Osteoblast (primary cell): ENCODE measurements at places on chromosomes 4 and X. TPM values are rescaled to one million over a fixed set of nuclear protein-coding genes. Genes with fewer than 3 reads are reported as not detected.

GRCh38 chr4:170887396-170887795 lies 797.6 kb upstream of the AADAT start:
- no peak overlapping the region for H3K27ac ChIP-seq
- H3K36me3 ChIP-seq, result no peaks in the 10 kb centered on the region
- H3K27me3 ChIP-seq, result no peaks in the 10 kb centered on the region
- no peak for DNase-seq

- peaks cover 14% of the 10 kb centered on the region for H3K27me3 ChIP-seq
- no peak for DNase-seq
- H3K4me1 ChIP-seq, result peaks cover 7% of the 10 kb centered on the region
- H3K36me3 ChIP-seq, result no peaks in the 10 kb centered on the region
- no peak overlapping the region for H3K27ac ChIP-seq
- no peak overlapping the region for H3K4me3 ChIP-seq
Observed at GRCh38 chr4:46931981-46932380, 22.9 kb upstream of the COX7B2 start.

- no peak overlapping the region for H3K4me3 ChIP-seq
- H3K4me1 ChIP-seq, result no peaks in the 10 kb centered on the region
- H3K36me3 ChIP-seq, result no peaks in the 10 kb centered on the region
- no peaks in the 10 kb centered on the region for H3K27me3 ChIP-seq
Observed at GRCh38 chr4:138449938-138450337, 207.8 kb upstream of the SLC7A11 start.

GRCh38 chr4:108415389-108415788 lies 205.0 kb upstream of the RPL34 start:
- H3K4me1 ChIP-seq, result no peaks in the 10 kb centered on the region
- no peaks in the 10 kb centered on the region for H3K27me3 ChIP-seq

GRCh38 chr4:113078066-113078465 lies 28.6 kb downstream of the ANK2 start:
- no peak overlapping the region for H3K4me3 ChIP-seq
- H3K27ac ChIP-seq, result no peak overlapping the region
- no peaks in the 10 kb centered on the region for H3K27me3 ChIP-seq
- no peaks in the 10 kb centered on the region for H3K4me1 ChIP-seq
- DNase-seq, result no peak

- H3K4me3 ChIP-seq, result no peak overlapping the region
- no peaks in the 10 kb centered on the region for H3K27me3 ChIP-seq
- H3K27ac ChIP-seq, result no peak overlapping the region
- peaks cover 4% of the 10 kb centered on the region for H3K4me1 ChIP-seq
- peaks cover 1% of the 10 kb centered on the region for H3K36me3 ChIP-seq
- DNase-seq, result peak; percentile 61
Observed at GRCh38 chrX:48474127-48474526, 1.9 kb upstream of the FTSJ1 start.

DNA sequence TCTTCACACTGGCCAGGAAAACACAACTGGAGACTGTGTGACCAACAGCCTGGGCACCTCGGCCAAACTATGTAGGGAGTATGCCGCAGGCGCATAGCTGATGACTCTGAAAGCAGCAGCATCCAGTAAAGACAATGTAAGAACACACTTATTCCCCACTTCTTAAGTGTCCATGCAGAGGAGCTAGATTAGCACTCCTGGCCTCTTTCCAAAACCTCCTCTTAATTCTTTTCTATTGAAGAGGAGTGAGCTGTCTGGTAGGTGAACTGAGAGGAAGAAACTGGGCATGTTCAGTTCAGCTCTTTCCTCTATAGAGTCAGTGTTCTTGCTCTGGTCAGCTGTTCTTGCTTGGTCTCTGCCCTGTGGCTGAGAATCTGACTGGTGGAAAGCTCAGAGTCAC lies 21.1 kb downstream of the NMU start:
- H3K4me3 ChIP-seq, result no peak overlapping the region
- H3K4me1 ChIP-seq, result no peaks in the 10 kb centered on the region

- peak overlapping the region; percentile 21 for H3K27ac ChIP-seq
- H3K4me1 ChIP-seq, result peaks cover 74% of the 10 kb centered on the region
- DNase-seq, result no peak
Observed at GRCh38 chr4:118773429-118773792, 62.5 kb downstream of the SEC24D start.

- DNase-seq, result no peak
- no peak overlapping the region for H3K27ac ChIP-seq
- no peaks in the 10 kb centered on the region for H3K4me1 ChIP-seq
- H3K4me3 ChIP-seq, result no peak overlapping the region
Observed at GRCh38 chr4:84529169-84529751, 30.2 kb upstream of the NKX6-1 start.

DNA sequence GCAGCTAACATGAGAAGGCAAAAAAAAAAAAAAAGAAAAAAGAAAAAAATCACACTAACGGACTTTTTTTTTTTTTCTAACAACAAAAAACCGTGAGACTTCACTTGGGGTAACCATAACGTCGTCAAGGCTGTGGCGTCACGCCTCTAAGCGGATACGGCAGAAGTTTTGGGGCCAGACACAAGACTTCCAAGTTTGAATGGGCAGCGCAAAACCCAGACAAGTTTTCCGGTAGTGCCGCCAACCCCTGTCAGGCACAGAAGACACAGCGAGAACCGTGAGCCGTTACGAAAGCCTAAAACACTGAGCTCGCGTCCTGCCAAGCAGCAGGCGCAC lies 556 bp upstream of the SMARCA5 start:
- H3K4me3 ChIP-seq, result peak overlapping the region; percentile 78
- H3K4me1 ChIP-seq, result peaks cover 11% of the 10 kb centered on the region
- no peak for DNase-seq
- peak overlapping the region; percentile 98 for H3K27ac ChIP-seq
- H3K36me3 ChIP-seq, result peaks cover 8% of the 10 kb centered on the region
- H3K27me3 ChIP-seq, result peaks cover 20% of the 10 kb centered on the region

DNA sequence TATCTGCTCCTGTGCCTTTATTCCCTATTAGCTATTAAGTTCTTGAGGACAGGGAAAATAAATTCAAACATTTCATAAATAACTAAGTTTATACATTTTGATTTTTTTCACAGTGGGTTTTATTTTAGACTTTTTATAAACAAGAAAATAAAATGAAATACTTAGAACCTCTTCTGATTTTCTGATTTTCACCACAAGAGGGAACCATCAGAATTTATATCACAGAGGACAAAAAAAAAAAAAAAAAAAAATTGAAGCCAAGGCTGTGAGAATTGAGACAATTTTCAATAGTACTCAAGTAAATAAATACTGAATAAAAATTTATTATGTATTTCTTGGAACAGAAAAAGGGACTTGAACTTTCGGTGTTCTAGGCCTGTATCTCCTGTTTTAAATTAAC lies 288.1 kb downstream of the SH3BGRL start:
- no peak for DNase-seq
- no peak overlapping the region for H3K27ac ChIP-seq
- H3K36me3 ChIP-seq, result no peaks in the 10 kb centered on the region
- no peaks in the 10 kb centered on the region for H3K4me1 ChIP-seq
- H3K27me3 ChIP-seq, result no peaks in the 10 kb centered on the region
- no peak overlapping the region for H3K4me3 ChIP-seq

DNA sequence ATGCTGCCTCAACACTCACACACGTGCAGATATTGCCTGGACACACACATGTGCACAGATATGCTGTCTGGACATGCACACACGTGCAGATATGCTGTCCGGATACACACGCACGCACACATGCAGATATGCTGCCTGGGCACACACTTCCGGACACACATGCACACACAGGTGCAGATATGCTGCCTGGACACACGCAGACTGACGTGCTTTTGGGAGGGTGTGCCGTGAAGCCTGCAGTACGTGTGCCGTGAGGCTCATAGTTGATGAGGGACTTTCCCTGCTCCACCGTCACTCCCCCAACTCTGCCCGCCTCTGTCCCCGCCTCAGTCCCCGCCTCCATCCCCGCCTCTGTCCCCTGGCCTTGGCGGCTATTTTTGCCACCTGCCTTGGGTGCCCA lies 14.7 kb downstream of the FGFRL1 start:
- no peaks in the 10 kb centered on the region for H3K27me3 ChIP-seq
- no peaks in the 10 kb centered on the region for H3K4me1 ChIP-seq
- no peak overlapping the region for H3K4me3 ChIP-seq
- no peak for DNase-seq
- H3K36me3 ChIP-seq, result peaks cover 8% of the 10 kb centered on the region

DNA sequence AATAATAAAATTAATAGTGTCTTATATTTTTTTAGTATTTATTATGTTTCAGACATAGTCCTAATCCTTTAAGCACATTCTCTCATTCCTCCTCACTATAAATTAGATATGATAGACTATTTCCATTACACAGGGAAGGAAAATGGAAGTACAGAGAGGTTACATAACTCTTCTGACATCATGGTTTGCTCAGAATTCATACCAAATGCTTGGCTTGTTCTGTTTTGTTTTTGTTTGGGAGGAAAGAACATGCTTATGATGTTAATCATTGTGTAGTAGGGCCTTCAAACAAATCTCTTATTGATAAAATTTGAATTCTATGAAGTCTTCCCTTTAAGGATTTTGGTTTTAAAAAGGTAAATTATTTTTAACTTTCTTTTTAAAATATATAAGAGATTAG lies 59.5 kb downstream of the RXFP1 start:
- H3K36me3 ChIP-seq, result no peaks in the 10 kb centered on the region
- H3K4me3 ChIP-seq, result no peak overlapping the region
- DNase-seq, result peak; percentile 18
- H3K27ac ChIP-seq, result no peak overlapping the region

- H3K27me3 ChIP-seq, result no peaks in the 10 kb centered on the region
- DNase-seq, result no peak
- no peaks in the 10 kb centered on the region for H3K36me3 ChIP-seq
- no peak overlapping the region for H3K27ac ChIP-seq
- no peak overlapping the region for H3K4me3 ChIP-seq
Observed at GRCh38 chr4:180041576-180041975, 2201.6 kb upstream of the TENM3 start.

- no peak overlapping the region for H3K27ac ChIP-seq
- H3K4me1 ChIP-seq, result no peaks in the 10 kb centered on the region
- peaks cover 93% of the 10 kb centered on the region for H3K27me3 ChIP-seq
- H3K4me3 ChIP-seq, result peak overlapping the region; percentile 7
- no peak for DNase-seq
- H3K36me3 ChIP-seq, result no peaks in the 10 kb centered on the region
Observed at GRCh38 chrX:25017667-25018247, 2.0 kb upstream of the ARX start.

- H3K4me3 ChIP-seq, result no peak overlapping the region
- DNase-seq, result no peak
- H3K27ac ChIP-seq, result no peak overlapping the region
- peaks cover 12% of the 10 kb centered on the region for H3K4me1 ChIP-seq
- H3K27me3 ChIP-seq, result no peaks in the 10 kb centered on the region
Observed at GRCh38 chrX:148874636-148875246, 374.3 kb downstream of the AFF2 start.

GRCh38 chr4:137664046-137664387 lies 131.7 kb upstream of the PCDH18 start:
- no peak for DNase-seq
- peaks cover 37% of the 10 kb centered on the region for H3K4me1 ChIP-seq
- no peaks in the 10 kb centered on the region for H3K27me3 ChIP-seq
- no peak overlapping the region for H3K4me3 ChIP-seq
- peak overlapping the region; percentile 61 for H3K27ac ChIP-seq
- no peaks in the 10 kb centered on the region for H3K36me3 ChIP-seq

DNA sequence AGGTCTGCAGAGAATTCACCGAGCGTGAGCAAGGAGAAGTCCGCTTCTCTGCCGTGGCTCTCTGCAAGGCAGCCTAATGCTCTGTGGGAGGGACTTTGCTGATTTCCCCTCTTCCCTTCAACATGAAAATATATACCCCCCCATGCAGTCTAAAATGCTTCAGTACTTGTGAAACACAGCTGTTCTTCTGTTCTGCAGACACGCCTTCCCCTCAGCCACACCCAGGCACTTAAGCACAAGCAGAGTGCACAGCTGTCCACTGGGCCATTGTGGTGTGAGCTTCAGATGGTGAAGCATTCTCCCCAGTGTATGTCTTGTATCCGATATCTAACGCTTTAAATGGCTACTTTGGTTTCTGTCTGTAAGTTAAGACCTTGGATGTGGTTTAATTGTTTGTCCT lies 11.3 kb downstream of the UCHL1 start:
- H3K27ac ChIP-seq, result no peak overlapping the region
- no peaks in the 10 kb centered on the region for H3K4me1 ChIP-seq
- H3K4me3 ChIP-seq, result no peak overlapping the region
- no peak for DNase-seq
- no peaks in the 10 kb centered on the region for H3K27me3 ChIP-seq

DNA sequence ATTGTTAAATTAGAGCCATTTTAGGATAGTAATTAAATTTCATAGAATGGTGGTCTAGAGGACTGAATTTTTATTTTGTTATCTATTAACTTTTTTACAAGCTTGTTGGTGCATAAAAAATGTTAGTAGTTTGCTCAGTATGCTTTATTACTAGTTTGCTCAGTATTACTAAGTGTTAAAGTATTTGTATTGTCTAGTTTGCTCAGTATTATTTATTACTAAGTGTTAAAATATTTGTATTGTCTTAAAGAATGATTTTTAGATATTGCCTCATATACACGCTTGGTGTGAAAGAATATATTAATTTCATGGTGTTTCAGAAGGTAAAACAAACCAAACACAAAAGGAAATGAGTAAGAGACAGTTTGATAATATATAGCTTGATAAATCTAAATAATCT lies 268.4 kb upstream of the MAGEB18 start:
- no peak for DNase-seq
- no peak overlapping the region for H3K4me3 ChIP-seq
- H3K27ac ChIP-seq, result no peak overlapping the region

DNA sequence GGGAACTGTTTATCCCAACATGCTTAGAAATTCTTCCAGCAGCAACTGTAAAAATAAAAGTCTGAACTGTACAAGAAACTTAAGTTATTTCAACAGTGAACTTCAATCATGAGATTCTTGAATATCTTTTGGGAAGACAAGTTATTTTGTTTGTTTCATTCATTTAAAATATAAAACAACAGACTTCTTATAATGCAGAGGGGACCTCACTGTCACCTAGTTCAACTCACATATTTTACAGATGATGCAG lies 14.9 kb downstream of the FAM9C start:
- no peaks in the 10 kb centered on the region for H3K27me3 ChIP-seq
- H3K4me1 ChIP-seq, result peaks cover 18% of the 10 kb centered on the region
- peak overlapping the region; percentile 69 for H3K27ac ChIP-seq

The KANTR gene
- total RNA-seq, result 12.3 and 13.3 TPM in 2 replicates

The F9 gene
- total RNA-seq, result not detected in 2 replicates

The MAD2L1 gene
- 2.9 and 4.7 TPM in 2 replicates for total RNA-seq

The SLC6A8 gene
- 15.3 and 19.5 TPM in 2 replicates for total RNA-seq

The GK gene
- total RNA-seq, result 5.8 and 7.1 TPM in 2 replicates

The ATP1B4 gene
- not detected in 2 replicates for total RNA-seq

The ADRA2C gene
- 1.1 and 1.5 TPM in 2 replicates for total RNA-seq

The DUSP21 gene
- total RNA-seq, result not detected in 2 replicates
